ENCODE measurements at places on chromosomes 13 and 19.

DNA sequence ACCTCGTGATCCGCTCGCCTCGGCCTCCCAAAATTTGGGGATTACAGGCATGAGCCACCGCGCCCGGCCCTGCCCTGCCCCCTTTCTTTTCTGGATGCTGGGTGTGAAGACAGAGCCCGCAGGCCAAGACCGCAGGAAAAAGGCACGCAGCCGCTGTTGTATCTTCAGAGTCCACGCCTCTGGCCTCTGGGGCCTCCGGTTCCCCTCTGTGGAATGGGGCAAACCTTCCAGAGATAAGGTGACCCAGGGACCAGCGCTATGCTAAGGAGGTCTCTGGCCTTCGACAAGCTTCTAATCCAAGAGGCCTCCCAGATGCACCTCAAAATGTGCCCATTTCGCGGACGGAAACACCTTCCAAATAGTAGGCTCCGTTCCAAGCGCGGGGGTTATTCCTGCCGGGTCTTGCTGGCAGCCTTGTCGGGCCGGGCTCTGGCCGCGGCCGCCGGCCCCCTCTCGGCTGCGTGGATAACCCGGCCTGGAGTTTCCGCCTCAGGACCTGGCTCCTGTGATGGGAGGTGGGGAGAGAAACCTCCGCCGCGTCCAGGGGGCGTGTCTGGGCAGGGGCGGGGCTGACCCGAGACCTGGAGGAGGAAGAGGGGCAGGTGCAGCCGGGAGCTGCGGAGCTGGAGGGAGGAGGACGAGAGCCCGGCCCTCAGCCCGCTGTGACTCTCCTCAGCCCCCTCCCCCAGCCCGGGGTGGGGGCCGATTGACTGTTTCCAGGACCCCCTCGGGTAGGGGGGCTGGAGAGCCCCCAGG is 13.1 kb downstream of the TJP3 start:
- DNase-seq: peak; percentile 63

DNA sequence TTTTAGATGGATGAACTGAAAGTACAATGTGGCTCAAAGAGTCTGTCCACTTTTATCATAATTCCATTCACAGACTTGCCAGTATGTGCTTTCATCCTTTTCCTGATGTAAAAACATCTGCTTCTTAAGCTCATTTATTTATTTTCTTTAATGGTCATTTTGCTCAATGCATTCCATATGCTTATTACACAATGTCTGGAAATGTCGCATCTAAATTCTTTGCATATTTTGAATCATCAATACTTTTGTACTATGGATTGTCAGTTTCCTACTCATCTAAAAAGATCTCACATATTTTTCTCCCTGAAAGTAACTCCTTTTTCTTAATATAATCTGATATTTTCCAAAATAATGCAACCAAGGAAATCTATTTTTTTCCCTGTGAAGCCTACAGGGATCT is 1315.8 kb downstream of the EFNB2 start:
- DNase-seq: no peak

GRCh38 chr19:10848230-10848856 is at the start of gene C19orf38:
C19orf38 (plus strand) TSS chr19:10848415; CDS start chr19:10848509, 94 bp downstream.
- DNase-seq: no peak

- no peak for DNase-seq
These were observed 10.2 kb downstream of the C19orf25 start for GRCh38 chr19:1468821-1469254.

DNA sequence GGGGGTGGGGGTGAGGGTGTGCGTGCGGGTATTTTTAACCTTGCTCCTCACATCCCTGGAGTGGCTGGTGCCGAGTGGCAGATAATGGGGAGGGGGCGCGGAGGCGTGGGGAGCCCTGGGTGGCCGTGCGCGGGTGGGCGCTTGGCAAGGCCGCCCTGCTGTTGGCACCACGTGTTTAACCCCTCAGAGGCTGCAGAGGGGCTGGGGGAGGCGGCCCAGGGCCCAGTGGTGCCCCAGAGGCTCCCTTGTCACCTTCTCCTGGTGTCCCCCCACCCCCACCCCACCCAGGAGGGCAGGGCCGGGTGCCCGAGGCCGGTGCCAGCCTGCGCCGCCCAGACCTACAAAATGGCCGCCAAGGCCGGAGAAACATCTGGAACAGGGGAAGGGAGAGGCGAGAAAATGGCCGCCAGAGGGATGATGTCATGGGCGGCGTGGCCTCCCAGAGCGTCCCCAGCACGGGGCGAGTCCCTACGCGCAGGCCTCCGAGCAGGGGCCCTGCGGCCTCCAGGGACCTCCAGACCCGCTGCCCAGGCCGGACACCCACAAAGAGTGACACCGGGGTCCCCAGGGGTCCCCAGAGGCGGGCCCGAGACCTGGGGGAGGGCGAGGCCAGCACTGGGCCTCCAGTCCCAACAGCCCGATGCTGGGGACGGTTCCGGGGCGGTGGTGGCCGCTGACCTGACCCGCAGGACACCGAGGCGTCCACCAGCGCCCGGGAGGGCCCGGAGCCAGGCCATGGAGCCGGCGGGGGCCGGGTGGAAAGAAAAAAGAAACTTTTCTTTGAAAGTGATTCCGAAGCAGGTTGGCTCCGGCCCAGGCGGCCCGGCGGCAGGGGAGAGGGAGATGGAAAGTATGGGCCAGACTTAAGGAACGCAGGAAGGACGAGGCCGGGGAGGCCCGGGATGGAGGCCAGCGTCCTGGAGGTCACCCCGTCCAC is 38.2 kb downstream of the NFIC start:
- DNase-seq: peak; percentile 89

- no peak for DNase-seq
These were observed 4.3 kb downstream of the N4BP2L1 start for GRCh38 chr13:32423592-32423991.

DNA sequence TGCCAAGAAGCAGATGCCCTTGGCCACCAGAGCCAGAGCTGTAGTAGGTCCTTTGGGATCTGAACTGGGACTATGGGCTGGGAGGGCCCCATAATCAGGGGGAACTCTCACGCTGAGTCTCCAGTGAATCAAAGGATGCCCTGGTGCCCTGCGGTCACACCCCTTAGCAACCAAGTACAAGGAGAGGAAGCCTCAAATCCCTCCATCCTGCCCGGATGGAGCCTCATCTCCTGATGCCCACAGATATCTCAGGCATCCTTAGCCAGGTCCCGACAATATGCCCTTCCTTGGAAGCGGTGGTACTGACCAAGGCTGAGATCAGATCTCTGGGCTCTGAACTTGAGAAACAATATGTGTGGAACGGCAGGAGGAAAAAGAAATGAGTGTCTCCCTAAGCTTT is 1.7 kb downstream of the PLEKHA4 start:
- no peak for DNase-seq

DNA sequence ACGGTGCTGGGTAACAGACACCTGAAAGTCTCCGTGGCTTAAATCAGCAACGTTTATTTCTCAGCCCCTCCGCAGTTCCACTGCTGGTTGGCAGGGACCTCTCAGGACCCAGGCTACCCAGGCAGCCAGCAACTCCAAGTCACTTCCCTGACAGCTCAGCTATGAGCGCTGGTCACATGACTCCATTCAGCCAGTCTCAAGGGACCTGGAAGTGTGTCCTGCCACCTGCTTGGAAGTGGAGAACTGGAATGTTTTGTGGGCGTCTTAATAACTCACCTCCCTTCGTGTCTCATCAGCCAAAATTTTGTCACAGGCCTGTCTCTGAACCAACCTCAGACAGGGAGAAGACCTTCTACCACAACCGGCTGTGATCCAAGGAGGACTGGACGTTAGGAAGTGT is 72.8 kb downstream of the DPF1 start:
- no peak for DNase-seq

- no peak for DNase-seq
These were observed 21.2 kb upstream of the TOMM40 start for GRCh38 chr19:44869733-44870470.

- DNase-seq: no peak
These were observed 92.6 kb upstream of the FAM216B start for GRCh38 chr13:42688821-42689220.

GRCh38 chr13:31495336-31495735 is 244.0 kb upstream of the RXFP2 start:
- DNase-seq: no peak

- peak; percentile 47 for DNase-seq
These were observed 10.3 kb downstream of the IL17D start for GRCh38 chr13:20713751-20714150.

GRCh38 chr13:110149036-110149435 is 157.9 kb downstream of the COL4A1 start:
- DNase-seq: no peak

DNA sequence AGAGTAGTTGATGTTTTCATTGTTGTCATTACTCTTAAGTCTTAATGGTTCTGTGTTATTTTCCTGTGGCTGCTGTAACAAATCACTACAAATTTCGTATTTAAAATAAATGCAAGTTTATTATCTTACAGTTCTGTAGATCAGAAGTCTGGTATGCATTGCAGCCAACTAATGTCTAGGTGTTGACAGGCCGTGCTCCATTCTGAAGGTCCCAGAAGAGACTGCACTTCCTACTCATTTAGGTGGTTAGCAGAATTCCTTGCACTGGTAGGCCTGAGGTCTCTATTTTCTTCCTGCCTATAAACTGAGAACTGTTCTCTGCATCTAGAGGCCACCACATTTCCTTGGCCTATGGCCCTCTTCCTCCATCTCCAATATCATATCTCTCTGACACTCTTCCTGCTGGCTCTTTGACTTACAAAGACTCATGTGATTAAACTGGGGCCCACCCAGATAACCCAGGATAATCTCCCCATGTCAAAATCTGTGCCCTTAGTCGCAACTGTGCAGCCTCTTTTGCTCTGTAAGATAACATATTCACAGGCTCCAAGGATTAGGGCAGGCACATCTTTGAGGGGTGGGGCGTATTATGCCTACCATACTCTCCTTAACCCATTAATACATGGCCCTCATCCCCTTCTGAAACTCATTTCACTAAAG is 468.4 kb downstream of the FOXO1 start:
- DNase-seq: no peak

DNA sequence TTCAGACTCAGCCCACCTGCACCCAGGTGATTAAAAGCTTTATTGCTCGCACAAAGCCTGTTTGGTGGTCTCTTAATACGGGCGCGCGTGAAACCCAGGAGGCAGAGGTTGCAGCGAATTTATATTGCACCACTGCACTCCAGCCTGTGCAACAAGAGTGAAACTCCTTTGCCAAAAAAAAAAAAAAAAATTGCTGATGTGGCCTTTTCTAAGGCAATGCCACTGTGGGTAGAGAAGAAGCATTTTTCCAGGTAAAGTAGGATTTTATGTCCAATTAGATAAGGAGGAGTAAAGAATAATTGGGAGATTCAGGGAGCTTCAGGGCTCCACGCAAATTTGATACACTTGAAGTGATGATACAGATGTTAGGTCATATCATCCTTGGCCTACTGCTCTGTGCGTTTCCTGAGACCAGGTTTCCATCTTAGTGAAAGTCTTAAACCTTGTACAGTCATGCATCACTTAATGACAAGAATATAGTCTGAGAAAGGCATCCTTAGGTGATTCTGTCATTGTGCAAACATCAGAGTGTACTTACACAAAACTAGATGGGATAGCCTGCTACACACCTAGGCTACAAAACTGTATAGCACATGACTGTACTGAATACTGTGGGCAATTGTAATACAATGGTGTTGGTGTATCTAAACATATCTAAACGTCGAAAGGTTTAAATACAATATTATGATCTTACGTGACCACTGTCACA is 150.9 kb downstream of the SPRY2 start:
- no peak for DNase-seq

GRCh38 chr13:83295686-83296085 is 586.6 kb downstream of the SLITRK1 start:
- no peak for DNase-seq

GRCh38 chr13:49936968-49937273 is 781 bp upstream of the SPRYD7 start:
- DNase-seq: no peak

DNA sequence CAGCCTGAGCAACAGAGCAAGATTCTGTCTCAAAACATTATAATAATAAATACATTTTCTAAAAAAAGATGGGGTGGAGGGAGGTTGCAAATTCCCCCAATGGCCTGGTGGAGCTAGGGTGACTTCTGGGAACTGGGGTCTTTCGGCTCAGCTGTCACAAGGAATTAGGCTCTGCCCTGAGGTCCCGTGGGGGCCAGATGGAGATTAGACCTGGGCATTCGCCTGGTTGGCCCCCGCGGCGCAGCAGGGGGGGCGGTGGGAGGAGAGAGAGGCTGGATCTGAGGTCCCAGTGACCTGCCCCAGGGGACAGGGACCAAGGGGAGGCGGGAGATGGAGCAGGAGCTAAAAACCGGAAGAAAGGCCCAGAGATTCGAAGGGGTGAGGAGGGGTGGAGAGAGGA is 14.8 kb downstream of the FUT6 start:
- DNase-seq: no peak

GRCh38 chr19:43752287-43752875 is 2.4 kb downstream of the SMG9 start:
- no peak for DNase-seq

DNA sequence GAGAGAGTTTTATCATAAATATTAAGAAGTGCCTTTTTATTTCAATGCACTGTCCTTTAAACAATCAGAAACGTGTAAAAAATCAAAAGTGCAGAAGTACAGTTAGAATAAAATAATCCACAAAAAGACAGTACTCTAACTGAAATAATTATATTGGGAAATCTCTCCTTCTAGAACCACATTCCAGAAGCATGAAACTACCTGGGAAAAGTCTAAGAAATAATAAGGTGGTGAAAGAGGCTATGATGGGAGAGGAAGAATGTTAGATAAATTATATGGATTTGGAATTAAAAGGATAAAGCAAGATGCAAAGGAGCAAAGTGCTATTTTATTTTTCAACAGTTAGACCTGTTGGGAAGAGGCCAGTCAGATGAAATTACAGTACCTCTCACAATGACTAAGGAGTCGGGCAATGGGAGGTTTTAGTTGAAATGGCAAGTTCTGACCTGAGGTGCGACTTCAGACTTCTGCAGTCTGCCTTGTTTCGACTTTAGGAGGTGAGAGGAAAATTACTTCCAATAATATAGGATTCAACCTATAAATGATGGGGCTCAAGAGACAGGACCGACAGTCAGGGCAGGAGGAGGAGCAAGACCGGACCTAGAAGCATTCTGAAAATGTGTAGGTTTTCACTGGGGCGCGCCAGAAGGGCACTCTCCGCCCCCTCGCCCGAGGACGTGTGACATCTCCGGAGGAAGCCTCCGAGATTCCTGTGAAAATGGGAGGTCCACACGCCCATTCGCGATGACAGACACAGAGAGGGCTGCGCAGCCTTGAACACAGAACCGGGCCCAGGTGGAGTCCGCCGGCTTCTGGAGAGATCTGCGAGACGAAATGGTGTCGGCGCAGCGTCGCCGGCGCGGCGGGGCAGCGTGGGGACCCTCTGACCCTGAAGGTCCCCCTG is 717 bp downstream of the SPRYD7 start:
- peak; percentile 23 for DNase-seq

DNA sequence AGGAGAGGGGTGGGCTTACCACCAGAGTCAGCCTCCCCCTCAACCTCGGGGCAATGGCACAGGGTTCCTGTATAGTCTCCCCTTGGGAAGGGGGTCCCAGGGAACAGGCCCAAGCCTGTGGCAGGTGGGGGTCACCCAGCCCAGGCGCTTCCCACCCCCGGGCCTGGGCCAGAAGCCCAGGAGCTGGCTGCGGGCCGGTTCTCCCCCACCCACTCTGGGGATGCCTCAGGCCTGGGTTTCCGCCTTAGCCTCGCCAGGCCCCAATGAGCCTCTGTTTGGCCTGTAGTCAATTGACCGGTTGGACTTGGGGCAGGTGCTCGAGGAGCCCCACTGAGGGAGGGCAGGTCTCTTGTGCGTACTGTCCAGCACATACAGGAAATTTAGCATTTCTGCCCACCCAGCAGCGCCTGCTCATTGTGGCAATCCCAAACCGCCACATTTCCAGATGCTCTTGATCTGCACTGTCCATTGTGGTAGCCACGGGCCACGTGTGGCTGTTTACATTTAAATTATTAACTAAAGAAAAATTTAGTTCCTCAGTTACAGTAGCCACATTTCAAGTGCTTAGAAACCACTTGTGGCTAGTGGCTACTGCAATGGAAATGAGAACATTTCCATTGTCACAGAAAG is 9.9 kb downstream of the LYL1 start:
- no peak for DNase-seq

Measured in posterior cingulate gyrus (tissue), 11 donors.